ENCODE measurements at places on chromosomes 12 and 14.

DNA sequence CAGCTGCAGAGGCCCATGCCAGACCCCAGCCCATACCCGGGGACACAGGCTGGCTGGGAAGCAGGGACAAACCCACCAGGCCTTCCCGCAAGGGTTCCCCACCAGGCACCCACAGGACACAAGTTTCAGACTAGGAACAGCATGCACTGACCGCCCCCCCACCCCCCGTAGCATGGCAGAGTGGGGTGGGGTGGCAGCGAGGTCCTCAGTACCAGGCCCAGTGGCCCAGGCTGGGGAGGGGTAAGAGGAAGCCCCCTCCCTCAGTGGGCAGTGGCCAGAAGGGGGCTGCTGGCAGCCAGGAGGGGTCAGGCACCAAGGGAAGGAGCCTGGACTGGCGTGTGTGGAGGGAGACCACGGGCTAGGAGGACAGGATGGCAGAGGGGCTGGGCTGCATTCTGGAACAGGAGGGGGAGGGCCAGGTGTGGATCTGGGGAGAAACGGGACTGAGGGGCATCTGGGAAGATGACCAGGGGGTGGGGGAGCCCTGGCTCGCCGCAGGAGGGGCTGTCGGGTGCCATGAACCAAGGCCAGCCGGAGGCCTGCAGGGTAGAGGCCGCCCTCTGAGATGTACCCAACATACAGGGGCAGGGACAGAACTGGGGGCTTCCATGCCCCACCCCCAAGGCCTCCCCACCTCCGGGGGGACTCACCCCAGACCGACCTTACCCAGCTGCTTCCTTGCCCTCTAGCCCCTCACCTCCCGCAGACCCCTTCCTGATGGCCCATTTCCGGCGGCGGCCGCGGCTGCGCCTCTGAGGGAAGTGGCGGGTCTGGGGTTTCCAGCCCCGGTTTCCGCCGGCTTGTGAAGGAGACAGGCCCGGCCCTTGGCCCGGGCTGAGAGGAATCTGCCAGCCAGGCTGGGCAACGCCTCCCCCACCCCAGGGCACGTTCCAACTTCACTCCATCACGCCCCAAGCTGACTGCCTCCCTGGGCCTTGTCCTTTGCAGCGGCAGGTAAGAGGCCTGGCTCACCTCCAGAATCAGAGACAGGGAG lies 5.6 kb upstream of the JAG2 start:
- DNase-seq: no peak

DNA sequence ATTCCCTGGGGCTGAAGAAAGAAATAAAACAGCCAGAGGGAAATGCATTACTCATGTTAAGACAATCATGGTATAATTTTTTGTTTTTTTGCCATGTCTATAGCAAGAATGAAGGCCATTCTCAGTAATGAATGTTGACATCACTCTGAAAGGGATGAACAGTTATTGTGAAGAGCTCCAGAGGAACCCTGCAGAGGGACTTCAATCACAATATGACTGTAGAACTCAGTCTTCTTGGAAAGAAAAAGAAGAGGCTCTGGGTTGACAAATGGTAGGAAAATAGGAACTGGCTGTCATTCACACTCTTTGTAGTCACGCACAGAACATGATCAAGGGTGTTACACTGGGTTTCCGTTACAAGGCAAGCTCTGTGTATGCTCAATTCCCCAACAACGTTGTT lies 73.8 kb upstream of the DACT1 start:
- DNase-seq: no peak

- DNase-seq: no peak
Observed at GRCh38 chr12:52669426-52669825, 10.8 kb downstream of the KRT1 start.

- DNase-seq: no peak
Observed at GRCh38 chr12:42570076-42570475, 19.5 kb downstream of the PRICKLE1 start.

GRCh38 chr12:108582978-108583770 lies 14.7 kb downstream of the TMEM119 start:
- DNase-seq: no peak

Measured in GM19239 (cell line).